ENCODE measurements at places on chromosomes 7 and 10.
A peak's percentile ranks its signal among the peaks of the same experiment; 100 is the strongest.

DNA sequence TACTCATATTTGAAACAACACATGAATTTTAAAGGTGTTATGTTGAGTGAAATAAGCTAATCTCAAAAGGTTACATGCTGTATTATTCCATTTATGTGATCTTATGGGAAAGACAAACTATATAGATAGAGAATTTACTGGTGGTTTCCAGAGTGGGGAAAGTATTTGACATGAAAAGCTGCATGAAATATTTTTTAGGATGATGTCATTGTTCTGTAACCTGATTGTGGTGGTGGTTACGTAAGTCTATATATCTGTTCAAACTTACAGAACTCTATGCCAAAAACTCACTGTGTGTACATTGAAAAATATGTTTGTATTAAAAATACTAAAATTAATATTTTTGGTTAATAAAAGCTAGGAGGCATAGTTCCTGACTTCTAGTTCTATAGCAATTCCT is 453.0 kb downstream of the SORCS3 start:
- no peak for DNase-seq

DNA sequence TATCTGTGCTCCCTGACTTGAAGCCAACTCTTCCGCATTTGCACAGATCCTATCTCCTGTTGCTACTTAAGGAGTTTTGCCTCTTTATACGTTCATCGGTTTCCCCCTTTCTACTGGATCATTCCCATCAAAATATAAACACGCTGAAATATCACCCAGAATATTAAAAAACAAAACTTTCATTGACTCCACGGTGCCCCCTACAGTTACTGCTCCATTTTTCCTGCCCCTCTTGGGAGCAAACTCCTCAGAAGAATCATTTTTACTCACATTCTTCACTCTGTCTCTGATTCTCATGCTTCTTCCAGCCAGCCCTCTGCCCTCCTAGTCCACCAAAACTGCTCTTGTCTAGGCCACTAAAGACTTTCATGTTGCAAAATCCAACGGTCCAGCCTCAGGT is 66.4 kb downstream of the MYOF start:
- DNase-seq, result no peak

DNA sequence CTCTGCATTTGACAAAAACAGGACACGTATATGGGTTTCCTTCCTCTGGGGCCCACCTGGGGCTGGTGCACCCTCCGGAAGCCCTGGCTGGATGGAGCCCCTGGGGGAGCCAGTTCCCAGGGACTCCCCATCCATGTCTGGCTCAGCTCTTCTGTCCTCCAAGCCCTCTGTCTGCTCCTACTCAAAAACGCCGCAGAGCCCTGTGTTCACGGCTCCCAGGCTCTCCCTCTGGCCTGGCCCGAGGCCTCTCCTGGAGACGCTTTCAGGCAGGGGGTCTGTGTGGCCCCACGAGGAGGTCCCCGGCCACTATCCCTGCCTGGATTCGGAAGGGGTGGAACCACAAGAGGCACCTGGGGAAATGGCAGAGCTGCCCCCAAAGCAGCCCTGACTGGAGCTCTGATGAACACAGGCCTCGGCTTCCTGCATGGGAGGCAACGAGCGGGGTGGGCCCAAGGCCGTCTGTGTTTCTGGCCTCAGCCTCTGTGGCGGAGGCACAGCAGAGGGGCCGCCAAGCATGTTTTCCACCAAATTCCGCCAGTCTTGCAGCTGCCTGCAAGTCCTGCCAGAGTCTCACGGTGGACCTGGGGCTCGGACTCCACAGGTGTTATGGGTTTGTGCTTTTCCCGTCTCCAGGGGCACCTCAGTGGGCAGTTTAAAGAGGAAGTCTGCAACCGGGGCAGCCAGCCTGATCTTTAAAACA is 22.6 kb upstream of the INPP5A start:
- no peak for DNase-seq

DNA sequence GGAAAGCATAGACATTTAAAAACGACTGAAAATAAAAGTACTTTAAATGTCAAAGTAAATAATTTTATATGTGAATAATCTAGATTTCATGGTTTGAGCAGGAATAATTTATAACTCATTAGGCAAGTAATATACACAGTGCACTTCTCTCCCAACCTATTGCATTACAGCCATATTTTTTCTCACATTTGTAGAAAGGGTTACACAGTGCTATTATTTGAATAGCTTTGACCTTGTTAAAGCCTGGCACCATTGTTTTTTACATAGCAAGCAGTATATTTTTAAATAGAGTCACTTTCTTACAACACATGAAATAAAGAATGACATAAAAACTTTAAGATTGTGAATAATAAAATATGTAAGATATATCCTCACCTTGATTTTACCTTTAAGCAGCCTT is 969 bp downstream of the PPP1R3A start:
- no peak for DNase-seq

GRCh38 chr10:21208666-21209316 is 311.7 kb upstream of the NEBL start:
- no peak for DNase-seq

- no peak for DNase-seq
Observed at GRCh38 chr10:49187044-49187484, 1.1 kb downstream of the TMEM273 start.

GRCh38 chr10:77361426-77361825 is 276.2 kb downstream of the KCNMA1 start:
- DNase-seq, result no peak

DNA sequence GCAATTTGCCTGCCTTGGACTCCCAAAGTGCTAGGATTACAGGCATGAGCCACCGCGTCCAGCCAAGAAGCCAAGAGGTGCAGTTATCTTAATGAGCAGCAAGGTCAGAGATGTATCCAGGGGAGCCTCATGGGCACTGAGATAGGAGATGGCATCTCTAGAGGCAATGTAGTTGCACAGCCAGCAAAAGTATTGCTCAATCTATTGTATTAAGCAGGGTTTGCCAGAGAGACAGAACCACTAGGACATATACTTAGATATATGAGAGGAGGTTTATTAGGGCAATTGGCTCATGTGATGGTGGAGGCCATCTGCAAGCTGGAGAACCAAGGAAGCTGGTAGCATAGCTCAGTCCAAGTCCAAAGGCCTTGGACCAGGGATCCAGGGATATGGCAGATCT is 16.3 kb upstream of the VPS26A start:
- no peak for DNase-seq

GRCh38 chr7:159040912-159041711 is 103.6 kb downstream of the VIPR2 start:
- no peak for DNase-seq

GRCh38 chr7:43112459-43112940 is at the start of gene HECW1:
Gene HECW1, plus strand, starts transcription at chr7:43112647. Its CDS starts 131,259 bp downstream, at chr7:43243906.
- no peak for DNase-seq

DNA sequence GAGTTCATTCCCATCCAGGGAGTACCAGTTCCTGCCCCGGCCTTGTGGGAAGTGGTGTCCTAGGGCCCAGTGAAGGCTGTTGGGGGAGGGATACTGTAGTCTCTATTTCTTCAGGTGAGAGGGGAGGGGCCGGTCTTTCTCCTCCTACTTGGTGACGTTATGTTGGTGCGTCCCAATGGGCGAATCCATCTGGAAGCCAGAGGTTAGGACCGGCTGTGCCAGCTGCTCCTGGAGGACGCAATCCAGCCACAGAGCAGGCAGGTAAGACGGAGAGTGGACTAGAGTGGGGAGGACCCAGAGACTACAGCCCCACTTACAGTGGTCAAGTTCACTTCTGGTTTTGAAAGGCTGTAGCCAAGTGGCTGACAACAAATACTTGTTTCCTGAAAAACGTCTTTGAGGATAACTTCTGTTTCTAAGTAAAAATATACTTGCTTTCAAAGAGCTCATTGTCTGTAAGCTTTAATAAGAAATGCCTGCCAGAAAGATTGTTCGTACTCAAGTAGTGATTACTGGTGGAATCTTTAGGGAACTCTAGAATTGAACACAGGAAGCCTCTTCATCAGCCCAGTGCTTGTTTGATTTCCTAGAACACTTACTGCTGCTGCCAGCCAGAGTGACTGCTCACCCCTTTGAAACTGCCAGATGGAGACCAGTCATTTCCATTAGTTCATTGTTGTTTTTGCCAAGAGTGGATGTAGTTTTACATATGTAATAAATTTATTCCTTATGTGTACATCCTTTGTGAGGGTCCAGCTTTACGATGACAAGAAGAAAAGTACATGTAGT is 25.4 kb downstream of the RBM33 start:
- no peak for DNase-seq

- no peak for DNase-seq
Observed at GRCh38 chr10:31358688-31359330, 39.8 kb downstream of the ZEB1 start.

DNA sequence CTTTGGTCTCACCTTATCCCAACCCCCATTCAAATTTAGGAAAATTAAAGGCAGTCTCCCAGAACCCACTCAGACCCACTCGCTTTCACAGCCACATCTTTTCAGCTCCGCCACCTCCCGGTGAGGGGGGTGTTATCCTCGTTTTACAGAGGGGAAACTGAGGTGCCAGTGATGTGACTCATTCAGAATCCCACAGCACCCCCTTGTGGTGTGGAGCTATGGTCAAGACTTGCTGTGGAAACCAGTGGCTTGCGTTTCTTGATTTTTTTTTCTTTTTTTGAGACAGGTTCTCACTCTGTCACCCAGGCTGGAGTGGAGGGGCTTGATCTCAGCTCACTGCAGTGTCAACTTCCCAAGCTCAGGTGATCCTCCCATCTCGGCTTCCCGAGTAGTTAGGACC is 27.6 kb downstream of the SLC35G1 start:
- DNase-seq, result peak; percentile 36

DNA sequence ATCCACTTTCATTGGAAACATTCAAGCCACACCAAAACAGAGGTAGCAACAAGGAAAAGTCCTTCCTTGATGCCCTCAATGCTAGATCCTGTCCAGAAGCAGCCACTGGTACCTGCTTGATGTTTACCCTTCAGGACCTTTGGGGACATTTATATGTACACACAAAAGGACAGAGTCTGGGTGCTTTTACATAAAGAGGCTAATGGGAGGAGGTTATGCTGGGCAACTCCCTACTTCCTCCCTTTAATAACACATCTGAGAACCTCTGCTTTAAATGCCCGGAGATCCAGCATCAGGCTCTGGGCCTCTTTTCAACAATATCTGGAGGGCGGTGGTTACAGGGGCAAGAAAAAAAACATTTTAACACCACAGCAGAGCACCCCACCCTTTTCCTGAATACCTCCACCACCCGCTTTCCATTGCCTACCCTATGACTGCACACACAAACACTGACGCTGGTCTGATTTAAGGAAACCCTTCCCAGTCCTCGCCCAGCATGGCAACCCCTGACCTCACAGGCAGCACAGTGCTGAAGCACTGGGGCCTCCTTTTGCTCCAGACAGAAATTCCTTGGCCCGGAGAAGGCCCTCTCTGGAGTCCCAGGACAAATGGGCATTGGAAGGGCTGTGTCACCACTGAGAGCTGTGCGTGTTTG is 39.3 kb upstream of the DUSP5 start:
- DNase-seq, result no peak

DNA sequence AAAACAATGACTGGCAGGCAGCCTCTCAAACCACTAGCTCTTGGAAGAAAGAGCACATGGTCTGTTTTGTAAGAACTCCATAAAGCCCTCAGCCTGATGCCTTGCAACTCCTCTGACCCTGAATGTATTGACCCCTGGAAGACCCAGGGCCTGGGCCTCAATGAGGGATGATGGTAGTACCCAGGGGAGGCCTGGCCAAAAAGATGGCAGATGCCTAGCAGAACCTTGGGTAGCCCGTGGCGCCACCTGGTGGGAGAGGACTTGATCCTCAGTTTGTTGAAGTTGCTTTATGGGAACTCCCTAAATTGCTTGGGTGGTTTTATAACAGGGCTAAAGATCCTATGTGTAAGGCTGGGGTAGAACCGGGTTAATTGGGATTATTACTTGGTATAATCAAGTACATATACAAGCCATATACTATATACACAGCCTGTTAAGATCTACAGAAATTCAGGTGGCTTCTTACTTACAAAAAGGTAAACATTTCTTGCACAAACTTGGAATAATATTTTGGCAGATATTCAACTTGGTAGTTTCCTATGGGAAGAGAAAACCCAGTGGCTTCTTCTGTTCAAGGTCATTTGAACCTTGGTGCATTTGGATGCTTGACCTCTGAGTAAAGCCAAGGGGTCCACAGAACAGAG is 95.8 kb upstream of the CACUL1 start:
- peak; percentile 88 for DNase-seq

DNA sequence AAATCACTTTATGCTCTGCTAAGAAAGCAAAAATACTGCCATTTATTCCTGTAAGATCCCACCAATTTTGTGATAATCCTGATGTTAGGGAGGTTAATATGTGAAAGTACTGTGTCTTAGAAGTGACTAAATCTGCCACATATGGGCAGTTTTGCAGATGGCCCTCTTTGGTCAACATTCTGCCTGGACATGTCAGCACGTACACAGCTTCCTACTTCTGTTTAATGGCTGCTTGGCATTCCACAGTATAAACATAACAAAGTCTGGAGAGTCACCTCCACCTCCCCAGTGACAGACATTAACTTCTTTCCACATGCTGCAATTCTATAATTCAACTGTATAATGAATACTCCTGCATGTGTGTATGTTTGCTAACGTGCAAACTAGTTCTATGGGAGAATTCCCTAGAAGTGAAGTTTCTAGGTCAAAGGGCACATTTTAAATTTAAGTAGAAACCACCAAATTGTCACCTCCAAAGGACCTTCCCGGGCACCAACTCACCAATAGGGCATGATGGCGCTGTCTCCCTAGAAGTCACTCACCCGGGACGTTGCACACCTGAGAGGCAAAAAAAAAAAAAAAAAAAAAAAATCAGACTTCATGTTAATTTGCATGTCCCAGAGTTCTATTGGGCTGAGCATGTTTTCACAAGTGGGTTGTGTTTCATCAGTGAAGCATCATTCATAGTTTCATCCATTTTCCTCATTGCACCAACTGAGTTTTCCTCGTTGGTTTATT is 38.9 kb downstream of the MKI67 start:
- no peak for DNase-seq

DNA sequence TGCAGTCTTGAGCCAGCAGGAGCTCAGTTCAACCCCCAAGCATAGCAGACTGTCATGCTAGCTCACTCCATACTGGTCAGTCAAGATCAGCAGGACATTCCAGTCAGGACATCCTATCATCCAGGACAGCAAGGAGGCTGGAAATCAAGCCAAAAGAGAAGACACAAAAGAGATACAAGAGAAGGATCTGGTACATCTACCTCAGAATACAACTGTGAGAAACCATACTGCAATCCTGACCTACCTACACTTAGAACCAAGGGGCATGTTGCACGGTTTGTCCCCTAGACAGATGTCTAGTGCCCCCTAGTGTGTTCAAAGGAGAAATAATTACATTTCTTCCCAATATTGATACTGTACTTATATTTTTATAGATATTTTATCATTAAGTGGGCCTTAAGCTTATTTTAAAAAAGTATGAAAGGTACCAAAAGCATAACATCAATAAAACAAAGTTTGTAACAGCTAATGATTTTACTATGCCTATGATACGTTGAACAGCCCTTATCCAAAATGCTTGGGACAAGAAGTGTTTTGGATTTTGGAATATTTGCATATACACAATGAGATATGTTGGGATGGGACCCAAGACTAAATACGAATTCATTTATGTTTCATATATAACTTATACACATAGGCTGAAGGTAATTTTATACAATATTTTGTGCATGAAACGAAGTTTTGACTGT is 26.7 kb downstream of the ERCC6 start:
- no peak for DNase-seq

Measured in activated CD4-positive, alpha-beta memory T cell treated with anti-CD3 and anti-CD28 coated beads for 36 hours (primary cell).